ENCODE measurements at places on chromosomes 12 and 14.

DNA sequence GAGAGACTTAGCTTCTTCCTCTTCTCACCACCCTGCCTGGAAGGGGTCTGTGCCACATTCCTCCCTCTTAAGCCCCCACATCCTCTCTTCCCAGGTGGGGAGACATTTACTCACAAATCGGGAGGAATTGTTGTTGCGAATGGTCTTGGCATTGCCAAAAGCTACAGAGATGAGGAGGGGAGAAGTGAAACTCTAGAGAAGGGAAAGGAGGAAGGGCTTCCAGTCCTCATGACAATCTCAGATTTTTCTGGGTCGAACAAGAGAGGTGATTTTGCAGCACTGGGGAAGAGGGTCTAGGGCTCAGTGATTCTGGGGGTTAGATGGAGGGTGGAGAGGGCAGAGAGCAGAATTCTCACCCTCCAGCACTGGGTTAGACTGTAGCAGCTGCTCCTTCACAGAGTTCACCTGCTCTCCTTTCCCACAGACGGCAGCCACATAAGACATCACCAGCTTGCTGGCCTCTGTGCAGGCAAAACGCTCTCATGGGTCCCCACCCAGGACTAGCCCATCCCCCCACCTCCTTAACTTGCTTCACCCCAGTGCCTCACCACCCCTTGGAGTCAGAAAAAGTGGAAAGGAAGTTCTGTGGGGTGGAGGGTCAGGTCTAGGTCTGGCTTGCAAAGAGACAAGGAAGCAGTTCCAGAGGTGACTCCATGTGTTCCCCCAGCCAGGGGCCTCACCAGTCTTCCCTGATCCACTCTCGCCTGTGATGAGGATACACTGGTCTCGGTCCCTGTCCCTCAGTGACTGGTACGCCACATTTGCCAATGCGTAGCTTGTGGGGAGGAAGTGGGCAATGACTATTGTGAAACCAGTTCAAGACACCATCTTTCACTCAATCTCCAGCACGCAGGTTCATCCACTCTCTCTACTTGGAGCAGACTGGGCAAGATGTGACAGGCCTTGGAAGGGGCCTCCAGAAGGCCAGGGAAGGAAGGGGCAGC, 2.7 kb downstream of the MYO1A start:
- DNase-seq = no peak

GRCh38 chr12:54991161-54991990, 6.8 kb upstream of the TESPA1 start:
- no peak for DNase-seq

DNA sequence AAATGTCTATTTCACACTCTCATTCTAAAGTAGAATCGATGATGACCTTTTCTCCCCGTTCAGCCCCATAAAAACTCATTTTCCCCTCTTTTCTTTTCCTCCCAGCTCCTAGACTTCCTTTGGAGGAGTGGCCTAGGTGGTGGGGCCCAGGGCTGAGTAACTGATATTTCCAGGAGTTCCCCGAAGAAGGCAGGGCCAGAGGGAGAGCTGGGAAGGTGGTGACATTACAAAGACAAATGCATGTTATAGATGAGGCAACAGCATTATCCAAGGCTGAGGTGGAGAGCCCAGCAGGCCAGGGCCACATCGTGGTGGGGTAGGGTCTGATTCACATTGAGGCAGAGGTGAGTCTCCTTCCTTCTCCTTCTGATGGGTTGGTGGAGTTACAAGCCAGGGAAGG, 22.2 kb upstream of the HDAC7 start:
- DNase-seq = no peak

- DNase-seq = no peak
Measured at GRCh38 chr14:57085801-57086200, 182.9 kb downstream of the EXOC5 start.

DNA sequence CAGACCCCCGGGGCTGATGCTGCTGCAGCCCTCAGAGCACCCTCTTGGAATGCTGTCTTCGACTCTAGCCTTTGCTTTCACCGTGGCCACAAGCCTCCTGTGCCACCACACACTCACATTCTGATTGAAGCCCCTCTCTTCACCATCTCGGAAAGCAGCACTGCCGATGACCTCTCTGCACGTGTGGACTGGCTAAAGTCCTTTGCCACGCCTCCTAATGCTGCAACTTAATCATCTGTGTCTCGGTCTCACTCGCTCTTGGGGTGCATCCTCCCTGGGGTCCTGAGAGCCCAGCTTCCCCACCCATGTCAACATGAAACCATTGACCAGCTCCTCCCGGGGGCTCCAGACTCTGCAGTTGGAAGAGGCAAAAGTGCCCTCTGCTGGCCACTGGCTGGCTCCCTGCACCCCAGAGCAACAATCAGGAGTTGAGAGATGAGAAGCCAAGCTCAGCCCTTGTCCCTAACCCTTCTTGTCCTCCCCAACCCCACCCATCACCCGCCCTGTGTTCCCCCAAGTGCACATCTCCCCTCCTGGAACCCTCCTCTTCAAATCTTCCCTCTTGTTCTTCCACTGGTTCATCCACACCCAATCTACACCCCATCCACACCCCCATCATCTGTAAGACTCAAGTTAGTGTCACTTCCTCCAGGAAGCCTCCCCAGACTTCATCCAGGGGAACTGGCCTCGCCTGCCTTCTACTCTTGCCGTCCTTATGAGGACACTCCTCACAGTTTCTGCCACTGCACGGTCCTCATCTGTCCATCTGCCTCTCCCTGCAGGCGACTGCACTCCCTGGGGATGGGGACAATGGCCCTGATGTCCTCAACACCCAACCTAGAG, 23.6 kb upstream of the FAM181A start:
- DNase-seq = no peak

DNA sequence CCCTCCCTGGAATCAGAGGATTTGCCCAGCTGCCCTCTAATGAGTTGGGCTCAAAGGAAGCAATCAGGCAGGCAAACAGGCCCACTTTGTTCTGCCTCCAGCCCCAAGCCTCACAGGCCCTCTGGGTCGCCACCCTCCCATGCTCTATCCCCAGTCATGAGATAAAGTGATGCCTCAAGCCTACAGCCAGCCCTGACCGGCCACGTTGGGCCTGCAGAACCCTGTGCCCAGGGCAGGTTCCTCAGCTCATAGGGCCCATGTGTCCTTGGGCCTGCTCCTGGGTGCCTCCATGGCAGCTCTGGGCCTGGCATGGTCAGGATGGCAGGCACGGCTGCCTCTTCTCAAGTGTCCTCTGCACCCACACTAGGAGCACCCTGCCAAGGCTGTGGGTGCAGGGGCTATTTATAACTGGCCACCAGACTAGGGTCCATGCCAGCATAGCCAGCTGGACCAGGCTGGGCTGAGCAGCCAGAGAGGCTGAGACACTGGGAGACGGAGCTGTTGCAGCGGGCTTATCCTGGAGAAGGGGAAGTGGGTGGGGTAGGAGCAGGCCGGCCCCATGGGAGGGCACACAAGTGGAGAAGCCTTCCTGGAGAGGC, 20.2 kb downstream of the HDAC7 start:
- no peak for DNase-seq

GRCh38 chr12:110581931-110582275, 1.2 kb downstream of the PPTC7 start:
- no peak for DNase-seq

DNA sequence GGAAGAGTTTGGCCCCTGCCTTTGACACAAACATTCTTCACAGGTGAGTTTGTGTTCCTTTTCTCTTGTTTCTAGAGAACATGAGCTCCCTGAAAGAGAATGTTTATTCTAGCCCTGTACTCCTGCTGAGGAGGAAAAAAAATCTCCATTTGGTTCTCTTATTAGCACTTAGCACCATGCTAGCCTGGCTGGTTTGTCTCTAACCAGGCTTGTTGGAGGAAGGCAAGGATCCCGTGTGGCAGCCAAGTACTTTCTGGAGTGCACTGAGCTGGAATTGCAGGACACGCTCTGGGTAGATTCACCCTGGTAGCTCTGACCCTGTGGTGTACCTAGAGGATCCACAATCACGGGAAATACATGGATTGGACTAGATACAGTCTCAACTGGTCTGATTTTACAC, 41.9 kb downstream of the KCNA1 start:
- DNase-seq = no peak

DNA sequence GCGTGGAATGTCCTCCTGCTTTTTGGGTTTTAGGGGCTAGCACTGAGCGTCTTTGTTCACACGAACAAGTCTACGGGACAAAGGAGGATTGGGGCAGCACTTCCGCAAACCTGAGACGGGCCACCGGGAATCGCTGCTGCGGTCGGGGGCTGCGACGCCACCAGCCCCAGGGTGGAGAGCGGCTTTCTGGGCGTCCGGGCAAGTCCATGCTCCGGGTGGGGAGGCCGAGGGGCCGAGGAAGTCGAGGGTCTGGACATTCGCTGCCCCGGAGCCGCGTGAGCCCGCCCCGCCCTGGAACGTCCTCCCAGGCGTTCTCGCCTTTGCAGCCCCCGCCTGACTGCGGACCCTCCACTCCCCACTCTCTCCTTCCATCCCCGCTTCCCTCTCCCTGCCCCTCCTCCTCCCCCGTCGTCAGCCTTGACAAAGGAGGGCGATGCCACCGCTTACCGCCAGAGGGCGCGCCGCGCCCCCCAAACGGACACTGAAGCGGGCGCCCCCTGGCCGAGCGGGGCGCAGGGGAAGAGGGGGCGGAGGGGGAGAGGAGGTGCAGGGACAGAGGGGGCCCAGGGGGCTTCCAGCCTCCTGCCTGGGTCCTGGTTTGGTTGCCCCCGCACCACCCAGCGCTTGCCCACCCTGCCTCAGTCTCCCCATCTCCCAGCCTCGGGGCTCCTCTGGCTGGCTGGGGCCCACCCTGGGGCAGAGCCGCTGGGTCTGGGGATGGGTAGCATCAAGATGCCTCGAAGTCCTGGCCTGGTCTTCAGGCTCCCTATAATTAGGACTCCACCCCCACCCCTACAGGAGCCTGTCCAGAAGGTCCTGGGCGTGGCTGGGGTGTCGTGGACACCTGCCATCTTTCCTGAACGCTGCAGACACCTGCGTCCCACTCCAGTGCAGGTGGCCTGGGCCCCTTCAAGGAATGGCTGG, 39.1 kb upstream of the INF2 start:
- no peak for DNase-seq

Measured in skeletal muscle cell (primary cell).